Right atrium auricular region (tissue), 2 donors: ENCODE measurements at places on chromosomes 2 and 18. TPM values are rescaled to one million over a fixed set of nuclear protein-coding genes. Genes with fewer than 3 reads are reported as not detected.

Gene ACMSD
- not detected for total RNA-seq

DNA sequence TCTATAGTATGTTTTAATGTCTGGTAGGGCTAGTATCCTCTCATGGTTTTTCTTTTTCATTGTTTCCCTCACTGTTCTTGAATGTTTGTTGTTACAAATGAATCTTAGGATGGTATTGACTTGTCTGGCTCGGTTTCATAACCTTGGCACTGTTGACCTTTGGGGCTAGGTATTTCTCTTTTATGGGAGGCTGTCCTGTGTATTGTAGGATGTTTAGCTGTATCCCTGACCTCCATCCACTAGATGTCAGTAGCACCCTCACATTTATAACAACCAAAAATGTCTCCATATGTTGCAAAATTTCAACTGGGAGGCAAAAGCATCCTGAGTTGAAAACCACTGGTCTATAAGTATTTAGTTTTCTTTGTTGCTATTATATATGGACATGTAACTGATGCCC is 7.0 kb upstream of the AOX1 start:
- no peaks in the 10 kb centered on the region for H3K27me3 ChIP-seq
- H3K27ac ChIP-seq: no peak overlapping the region
- H3K4me3 ChIP-seq: no peak overlapping the region
- no peak for DNase-seq
- no peaks in the 10 kb centered on the region for H3K4me1 ChIP-seq

- H3K27ac ChIP-seq: no peak overlapping the region
- H3K36me3 ChIP-seq: peaks cover 14% of the 10 kb centered on the region
- H3K27me3 ChIP-seq: no peaks in the 10 kb centered on the region
- no peaks in the 10 kb centered on the region for H3K4me1 ChIP-seq
- DNase-seq: no peak
- H3K4me3 ChIP-seq: no peak overlapping the region
Measured at GRCh38 chr2:144407262-144407661, 112.7 kb downstream of the ZEB2 start.

DNA sequence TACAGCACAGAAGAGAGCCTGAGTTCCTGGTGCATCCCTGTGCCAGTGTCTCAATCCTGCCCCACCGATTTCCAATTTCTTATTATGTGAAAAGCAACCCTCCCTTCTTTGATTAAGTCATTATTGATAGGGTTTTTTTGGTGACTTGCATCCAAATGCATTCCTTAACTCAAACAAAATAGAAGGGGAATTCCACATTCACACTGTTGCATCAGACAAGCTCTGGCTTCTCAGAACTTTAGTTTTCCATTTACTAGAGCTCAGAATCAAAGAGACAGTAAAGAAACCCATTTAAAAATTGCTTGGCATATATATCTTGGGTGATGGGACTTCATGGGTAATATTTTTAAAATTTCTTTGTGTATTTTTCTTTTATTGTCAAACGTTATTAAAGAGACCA is 13.8 kb upstream of the TMEM200C start:
- H3K4me1 ChIP-seq: no peaks in the 10 kb centered on the region
- no peaks in the 10 kb centered on the region for H3K36me3 ChIP-seq
- H3K4me3 ChIP-seq: no peak overlapping the region
- H3K27ac ChIP-seq: no peak overlapping the region
- no peaks in the 10 kb centered on the region for H3K27me3 ChIP-seq

GRCh38 chr2:62540408-62541168 is 34.6 kb upstream of the TMEM17 start:
- no peak overlapping the region for H3K4me3 ChIP-seq
- DNase-seq: no peak
- H3K27ac ChIP-seq: no peak overlapping the region
- no peaks in the 10 kb centered on the region for H3K27me3 ChIP-seq

Gene ERFE
- 1.5 TPM for total RNA-seq

DNA sequence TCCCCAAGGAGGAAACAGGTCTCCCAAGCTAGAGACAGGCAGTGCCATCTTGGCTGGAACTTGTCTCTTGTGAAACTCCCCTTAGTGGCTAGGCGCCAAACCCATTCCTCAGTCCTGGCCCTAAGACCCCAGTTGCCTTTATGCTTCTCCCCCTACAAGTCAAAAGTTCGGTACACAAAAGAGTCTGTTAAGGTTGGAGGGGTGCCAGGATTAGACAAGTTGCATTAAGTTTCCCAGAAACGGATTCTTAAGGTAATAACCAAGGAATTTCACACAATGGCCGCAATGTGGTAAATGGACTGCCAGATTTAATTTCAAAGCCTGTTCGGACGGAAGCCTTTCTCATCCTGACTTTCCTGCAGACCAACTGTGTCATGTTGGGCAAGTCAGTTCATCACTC is 80.7 kb downstream of the CCBE1 start:
- H3K27ac ChIP-seq: no peak overlapping the region
- no peaks in the 10 kb centered on the region for H3K4me1 ChIP-seq
- no peaks in the 10 kb centered on the region for H3K36me3 ChIP-seq
- no peak overlapping the region for H3K4me3 ChIP-seq
- DNase-seq: no peak

Gene BCL11A
- 3.3 TPM for total RNA-seq

DNA sequence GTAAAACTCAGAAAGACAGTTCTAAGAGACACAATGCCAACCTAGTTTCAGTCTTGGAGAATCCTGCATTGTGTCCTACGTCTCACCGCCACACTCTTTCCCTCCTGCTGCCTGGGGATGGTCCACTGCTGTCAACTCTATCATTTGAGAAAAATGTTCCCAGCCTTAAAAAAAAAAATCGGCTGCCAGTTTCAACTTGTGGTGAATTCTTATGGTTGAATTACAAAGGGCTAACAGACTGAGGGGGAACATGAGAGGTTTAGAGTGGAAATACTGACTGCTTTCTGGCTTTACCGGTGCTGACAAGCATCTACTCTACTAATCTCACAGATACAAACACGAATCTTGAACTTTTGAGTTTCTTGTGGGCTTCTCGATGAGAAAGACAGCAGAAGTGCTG is 74.0 kb downstream of the NAB1 start:
- no peak overlapping the region for H3K27ac ChIP-seq
- H3K4me3 ChIP-seq: no peak overlapping the region
- peaks cover 52% of the 10 kb centered on the region for H3K4me1 ChIP-seq
- no peak for DNase-seq

DNA sequence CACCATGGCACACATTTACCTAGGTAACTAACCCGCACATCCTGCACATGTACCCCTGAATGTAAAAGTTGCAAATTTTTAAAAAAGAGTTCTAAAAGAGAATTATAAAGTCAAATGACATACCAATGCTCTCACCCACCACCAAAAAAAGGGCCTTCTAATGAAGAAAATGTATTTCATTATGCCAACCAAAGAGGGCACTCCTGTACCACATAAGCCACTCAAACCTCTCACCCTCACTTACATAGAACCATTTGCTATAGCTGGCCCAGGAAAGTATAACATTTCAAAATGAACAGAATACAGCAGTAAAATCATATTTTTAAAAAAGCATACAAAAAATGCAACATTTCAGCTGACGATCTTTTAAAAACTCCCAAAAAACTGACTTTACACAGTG is 241.5 kb upstream of the PKDCC start:
- H3K36me3 ChIP-seq: no peaks in the 10 kb centered on the region
- no peak overlapping the region for H3K27ac ChIP-seq
- no peak for DNase-seq

GRCh38 chr2:233247116-233247515 is 4.4 kb upstream of the ATG16L1 start:
- no peak overlapping the region for H3K27ac ChIP-seq
- H3K4me1 ChIP-seq: no peaks in the 10 kb centered on the region
- no peaks in the 10 kb centered on the region for H3K27me3 ChIP-seq
- DNase-seq: no peak
- no peak overlapping the region for H3K4me3 ChIP-seq

DNA sequence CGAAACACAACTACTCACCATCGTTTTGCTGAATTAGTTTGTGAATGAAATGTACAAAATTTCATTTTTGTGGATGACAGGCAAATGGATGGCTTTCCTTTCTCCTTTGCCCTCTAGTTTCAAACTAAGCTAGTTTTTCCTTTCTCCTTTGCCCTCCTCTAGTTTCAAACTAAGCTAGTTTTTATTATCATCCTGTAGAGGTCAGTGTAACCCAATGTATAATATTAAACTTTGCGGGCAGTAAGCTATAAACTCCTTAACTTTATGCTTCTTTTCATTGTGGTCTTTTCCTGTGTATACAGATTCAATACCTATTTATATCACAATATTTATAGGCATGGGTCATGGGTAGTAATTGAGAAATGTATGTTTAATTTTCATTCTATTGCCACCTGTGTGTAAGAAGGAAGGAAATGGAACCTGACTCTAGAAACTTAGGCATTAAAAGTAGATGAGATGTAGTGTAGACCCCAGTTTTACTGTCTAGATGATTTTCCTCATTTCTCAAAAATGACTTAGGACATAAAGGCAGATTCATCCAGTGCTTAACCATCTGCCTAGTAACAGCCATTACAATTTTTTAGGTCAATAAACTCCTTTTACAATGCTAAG is 58.1 kb downstream of the MAP3K19 start:
- no peak overlapping the region for H3K27ac ChIP-seq
- no peaks in the 10 kb centered on the region for H3K4me1 ChIP-seq
- H3K36me3 ChIP-seq: no peaks in the 10 kb centered on the region
- DNase-seq: no peak

DNA sequence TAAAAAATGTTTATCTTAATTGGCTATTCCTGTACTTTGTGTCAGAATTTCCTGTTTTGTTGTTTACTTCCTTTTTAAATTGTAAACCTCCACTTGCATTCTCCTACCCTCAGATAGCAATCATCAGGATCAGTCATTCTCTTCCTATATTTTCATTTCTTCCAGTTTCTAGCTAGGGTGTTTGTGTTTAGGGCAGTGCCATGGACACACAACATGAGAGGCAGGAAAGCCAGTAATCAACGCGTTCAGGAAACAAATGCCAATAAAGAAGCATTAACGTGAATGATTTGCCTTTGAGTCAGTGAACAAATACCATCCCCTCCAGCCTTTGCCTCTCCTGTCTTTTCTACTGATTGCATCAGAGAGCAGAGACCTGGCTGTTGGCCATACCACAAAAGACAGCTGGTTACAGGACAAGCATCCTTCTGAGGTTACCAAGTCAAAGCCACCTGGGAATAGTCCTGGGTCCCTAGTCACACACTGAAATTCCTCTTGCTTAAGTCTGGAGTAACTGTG is 56.7 kb upstream of the FHL2 start:
- H3K4me3 ChIP-seq: no peak overlapping the region
- H3K4me1 ChIP-seq: no peaks in the 10 kb centered on the region
- no peaks in the 10 kb centered on the region for H3K36me3 ChIP-seq
- H3K27ac ChIP-seq: no peak overlapping the region
- no peaks in the 10 kb centered on the region for H3K27me3 ChIP-seq

- H3K4me3 ChIP-seq: no peak overlapping the region
- H3K36me3 ChIP-seq: no peaks in the 10 kb centered on the region
- no peaks in the 10 kb centered on the region for H3K4me1 ChIP-seq
- no peaks in the 10 kb centered on the region for H3K27me3 ChIP-seq
- no peak for DNase-seq
- H3K27ac ChIP-seq: no peak overlapping the region
Measured at GRCh38 chr2:134482131-134482723, 228.4 kb downstream of the MGAT5 start.
